ENCODE measurements at places on chromosomes 4 and X.

GRCh38 chr4:104826171-104826570 lies 320.5 kb upstream of the TET2 start:
- DNase-seq = no peak

- no peak for DNase-seq
These were observed 64.6 kb downstream of the HHIP start for GRCh38 chr4:144710526-144710912.

DNA sequence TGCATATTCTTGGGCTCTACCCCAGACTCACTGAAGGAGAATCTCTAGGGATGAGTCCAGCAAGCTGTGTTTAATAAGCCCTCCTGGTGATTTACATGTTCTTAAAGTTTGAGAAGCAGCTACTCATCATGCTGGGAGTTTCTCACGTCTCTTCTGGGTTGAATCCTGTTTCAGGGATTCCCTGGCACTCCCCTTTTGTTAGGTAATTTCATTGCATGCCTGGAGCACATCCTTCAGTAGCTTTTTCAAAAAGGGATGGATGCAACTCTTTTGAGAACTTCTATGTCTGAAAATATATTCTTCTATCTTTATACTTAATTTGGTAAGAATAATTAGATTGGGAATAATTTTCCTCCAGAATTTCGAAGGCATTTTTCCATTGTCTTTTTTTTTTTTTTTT lies 4.4 kb downstream of the EVC start:
- no peak for DNase-seq

- DNase-seq = no peak
These were observed 801.8 kb downstream of the STIM2 start for GRCh38 chr4:27662426-27662825.
